ENCODE measurements at places on chromosomes 2 and 18. TPM values are rescaled to one million over a fixed set of nuclear protein-coding genes. Genes with fewer than 3 reads are reported as not detected.

Gene AFF3
- polyA plus RNA-seq, result 21.3 TPM

Gene GALNT13
- 3.5 TPM for polyA plus RNA-seq

Gene SERPINB12
- not detected for polyA plus RNA-seq

Gene APOB
- polyA plus RNA-seq, result 0.06 TPM

Gene DSC2
- polyA plus RNA-seq, result 14.3 TPM
